ENCODE measurements at places on chromosomes 3 and 15. TPM values are rescaled to one million over a fixed set of nuclear protein-coding genes. Genes with fewer than 3 reads are reported as not detected.
A peak's percentile ranks its signal among the peaks of the same experiment; 100 is the strongest.

The SGO1 gene
- 26.8 TPM for total RNA-seq

The TMIE gene
- 0.41 TPM for total RNA-seq

The SIDT1 gene
- total RNA-seq = 18.0 TPM

The GJD2 gene
- not detected for total RNA-seq

The SV2B gene
- 0.06 TPM for total RNA-seq

The TMEM212 gene
- not detected for total RNA-seq

The GP9 gene
- not detected for total RNA-seq

DNA sequence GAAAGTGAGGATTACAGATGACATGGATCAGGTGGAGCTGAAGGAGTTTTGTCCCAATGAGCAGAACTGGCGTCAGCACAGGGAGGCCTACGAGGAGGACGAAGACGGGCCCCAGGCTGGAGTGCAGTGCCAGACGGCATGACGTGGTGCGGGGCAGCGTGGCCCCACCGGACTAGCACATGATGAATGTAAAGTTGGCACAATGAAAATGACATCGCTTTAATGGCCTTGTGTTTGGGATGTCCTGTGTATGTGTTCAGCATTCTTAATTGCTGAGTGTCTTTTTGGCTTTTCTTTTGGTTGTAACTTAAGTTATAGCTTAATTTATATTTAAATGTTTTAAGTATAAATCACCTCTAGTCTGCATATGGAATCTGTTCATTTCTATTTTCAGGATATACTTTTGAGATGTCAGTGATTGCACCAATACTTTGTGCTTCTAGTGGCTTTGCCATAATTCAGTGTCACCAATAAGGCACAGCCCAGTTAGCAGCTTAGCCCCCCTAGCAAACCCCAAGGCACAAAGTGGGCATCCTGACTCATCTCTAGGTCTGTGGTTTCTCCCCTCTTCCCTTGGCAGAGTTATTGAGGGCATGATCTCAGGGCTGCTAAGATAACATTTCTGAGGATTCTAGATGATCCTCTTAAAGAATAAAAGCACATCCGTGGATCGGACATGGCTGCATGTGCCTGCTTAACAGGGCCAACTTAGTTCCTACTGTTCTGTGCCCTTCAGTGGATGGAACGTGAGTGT is 16.1 kb downstream of the DNAJA4 start:
- H3K4me1 ChIP-seq = no peaks in the 10 kb centered on the region
- H3K4me3 ChIP-seq = no peak overlapping the region
- peaks cover 16% of the 10 kb centered on the region for H3K36me3 ChIP-seq
- H3K27ac ChIP-seq = no peak overlapping the region

DNA sequence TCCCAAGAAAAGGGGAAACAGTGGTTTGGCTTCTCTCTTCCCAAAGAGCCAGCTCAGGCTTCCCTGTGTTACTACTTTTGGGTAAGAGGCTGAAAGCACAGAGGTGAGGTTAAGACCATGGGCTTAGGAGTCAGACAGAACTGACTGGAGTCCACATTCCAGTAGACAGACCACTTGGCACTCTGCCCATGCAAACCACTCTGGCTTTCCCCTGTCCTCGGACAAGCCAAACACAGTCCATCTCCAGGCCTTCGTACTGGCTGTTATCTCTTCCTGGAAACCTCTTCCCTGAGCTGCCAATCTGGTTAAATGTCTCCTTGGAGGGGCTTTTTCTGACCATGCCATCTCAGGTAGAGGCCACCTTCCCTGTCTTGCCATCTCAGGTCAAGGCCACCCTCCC is 53.1 kb upstream of the FAM3D start:
- no peak overlapping the region for H3K4me3 ChIP-seq
- DNase-seq = no peak
- H3K36me3 ChIP-seq = no peaks in the 10 kb centered on the region

- peaks cover 33% of the 10 kb centered on the region for H3K27me3 ChIP-seq
- H3K27ac ChIP-seq = no peak overlapping the region
- H3K36me3 ChIP-seq = no peaks in the 10 kb centered on the region
- H3K4me1 ChIP-seq = peaks cover 4% of the 10 kb centered on the region
- H3K4me3 ChIP-seq = no peak overlapping the region
Observed at GRCh38 chr3:100833483-100833882, 124.2 kb downstream of the TFG start.

GRCh38 chr3:67118635-67119034 is 120.5 kb downstream of the KBTBD8 start:
- no peak overlapping the region for H3K27ac ChIP-seq
- no peak for DNase-seq
- H3K4me1 ChIP-seq = peaks cover under 1% of the 10 kb centered on the region
- peaks cover 32% of the 10 kb centered on the region for H3K27me3 ChIP-seq
- H3K4me3 ChIP-seq = no peak overlapping the region

- no peak for DNase-seq
- H3K4me3 ChIP-seq = no peak overlapping the region
- H3K27me3 ChIP-seq = peaks cover 44% of the 10 kb centered on the region
Observed at GRCh38 chr3:13546667-13547171, 2.2 kb upstream of the FBLN2 start.

- no peaks in the 10 kb centered on the region for H3K36me3 ChIP-seq
- no peaks in the 10 kb centered on the region for H3K27me3 ChIP-seq
- no peak for DNase-seq
- H3K4me1 ChIP-seq = no peaks in the 10 kb centered on the region
Observed at GRCh38 chr3:24450160-24450907, 44.3 kb downstream of the THRB start.

- H3K4me1 ChIP-seq = peaks cover 49% of the 10 kb centered on the region
- peak overlapping the region; percentile 80 for H3K27ac ChIP-seq
- H3K36me3 ChIP-seq = no peaks in the 10 kb centered on the region
- no peak for DNase-seq
- peak overlapping the region; percentile 44 for H3K4me3 ChIP-seq
- no peaks in the 10 kb centered on the region for H3K27me3 ChIP-seq
Observed at GRCh38 chr3:18778598-18778997, 353.5 kb upstream of the SATB1 start.

GRCh38 chr3:187006864-187007630 is 76.7 kb downstream of the ST6GAL1 start:
- H3K36me3 ChIP-seq = peaks cover 59% of the 10 kb centered on the region
- H3K27me3 ChIP-seq = no peaks in the 10 kb centered on the region
- DNase-seq = no peak
- peak overlapping the region; percentile 25 for H3K27ac ChIP-seq
- H3K4me3 ChIP-seq = no peak overlapping the region

GRCh38 chr15:99406120-99406519 is 154.8 kb downstream of the LRRC28 start:
- H3K27me3 ChIP-seq = no peaks in the 10 kb centered on the region
- DNase-seq = no peak
- peaks cover 23% of the 10 kb centered on the region for H3K4me1 ChIP-seq
- no peaks in the 10 kb centered on the region for H3K36me3 ChIP-seq
- H3K27ac ChIP-seq = no peak overlapping the region

GRCh38 chr3:139128803-139129202 is 84.1 kb upstream of the PRR23C start:
- H3K4me3 ChIP-seq = no peak overlapping the region
- DNase-seq = no peak
- peaks cover 9% of the 10 kb centered on the region for H3K27me3 ChIP-seq
- H3K36me3 ChIP-seq = no peaks in the 10 kb centered on the region
- no peak overlapping the region for H3K27ac ChIP-seq
- H3K4me1 ChIP-seq = no peaks in the 10 kb centered on the region

GRCh38 chr3:113873814-113874526 is 35.4 kb downstream of the GRAMD1C start:
- no peak overlapping the region for H3K27ac ChIP-seq
- no peaks in the 10 kb centered on the region for H3K4me1 ChIP-seq
- no peak overlapping the region for H3K4me3 ChIP-seq
- no peaks in the 10 kb centered on the region for H3K27me3 ChIP-seq
- no peak for DNase-seq

DNA sequence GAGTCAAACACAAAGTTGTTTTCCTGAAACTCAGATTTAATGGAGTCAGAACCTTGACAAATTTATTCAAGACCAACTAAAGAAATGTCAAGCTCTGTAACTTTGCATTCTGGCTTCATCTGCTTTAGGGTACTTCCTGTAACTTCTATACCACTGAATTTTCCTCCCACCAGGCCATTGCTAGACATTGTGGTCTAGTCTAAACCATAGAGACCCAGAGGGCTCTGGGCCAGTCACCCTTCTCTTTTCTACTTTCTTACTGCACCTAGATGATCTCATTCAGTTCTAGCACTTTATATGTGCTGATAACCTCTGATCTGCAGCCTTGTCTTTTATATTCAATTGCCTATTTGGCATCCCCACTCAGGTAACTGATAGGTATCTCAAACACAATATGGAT is 2.8 kb upstream of the OR5K1 start:
- H3K4me3 ChIP-seq = no peak overlapping the region
- H3K27ac ChIP-seq = no peak overlapping the region
- DNase-seq = no peak
- H3K4me1 ChIP-seq = peaks cover 4% of the 10 kb centered on the region
- no peaks in the 10 kb centered on the region for H3K36me3 ChIP-seq

DNA sequence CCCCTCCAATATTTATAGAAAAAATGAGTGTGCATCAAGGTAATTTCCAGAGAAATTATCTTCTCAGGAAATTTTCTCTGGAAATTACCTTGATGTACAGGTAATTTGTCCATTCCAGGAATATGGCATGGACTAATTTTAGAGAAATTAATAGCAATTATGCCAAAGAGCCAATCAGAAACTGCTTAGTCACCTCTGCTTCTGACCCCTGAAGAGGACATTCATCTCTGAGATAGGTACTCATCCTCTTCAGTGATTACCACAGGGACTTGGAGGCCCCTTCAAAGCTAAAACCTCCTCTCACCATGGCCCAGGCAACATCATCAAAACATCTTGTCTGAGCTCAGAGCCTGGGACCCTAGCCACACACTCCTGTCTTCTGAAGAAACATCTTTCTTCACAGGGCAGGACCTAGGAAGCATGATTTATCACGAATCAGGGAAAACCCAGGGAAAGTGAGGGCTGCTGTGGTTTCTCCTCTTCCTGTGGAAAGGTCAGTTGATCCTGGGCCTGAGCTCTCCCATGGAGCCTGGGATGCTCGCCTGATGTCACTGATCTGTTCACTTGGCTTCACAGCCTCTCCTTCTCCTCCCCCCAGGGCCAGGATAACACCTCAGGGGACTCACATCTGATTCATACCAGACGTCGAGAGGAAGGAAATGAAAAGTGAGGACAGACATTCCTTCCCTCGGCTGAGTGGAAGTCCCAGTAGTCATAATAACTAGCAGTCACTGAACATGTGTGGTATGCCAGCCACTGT is 210.5 kb downstream of the DTWD1 start:
- no peaks in the 10 kb centered on the region for H3K4me1 ChIP-seq
- H3K4me3 ChIP-seq = no peak overlapping the region
- no peaks in the 10 kb centered on the region for H3K36me3 ChIP-seq
- H3K27ac ChIP-seq = no peak overlapping the region
- no peaks in the 10 kb centered on the region for H3K27me3 ChIP-seq

GRCh38 chr3:90091549-90091948 is 984.1 kb downstream of the EPHA3 start:
- H3K27ac ChIP-seq = no peak overlapping the region
- no peak for DNase-seq
- no peaks in the 10 kb centered on the region for H3K27me3 ChIP-seq
- H3K4me3 ChIP-seq = no peak overlapping the region

DNA sequence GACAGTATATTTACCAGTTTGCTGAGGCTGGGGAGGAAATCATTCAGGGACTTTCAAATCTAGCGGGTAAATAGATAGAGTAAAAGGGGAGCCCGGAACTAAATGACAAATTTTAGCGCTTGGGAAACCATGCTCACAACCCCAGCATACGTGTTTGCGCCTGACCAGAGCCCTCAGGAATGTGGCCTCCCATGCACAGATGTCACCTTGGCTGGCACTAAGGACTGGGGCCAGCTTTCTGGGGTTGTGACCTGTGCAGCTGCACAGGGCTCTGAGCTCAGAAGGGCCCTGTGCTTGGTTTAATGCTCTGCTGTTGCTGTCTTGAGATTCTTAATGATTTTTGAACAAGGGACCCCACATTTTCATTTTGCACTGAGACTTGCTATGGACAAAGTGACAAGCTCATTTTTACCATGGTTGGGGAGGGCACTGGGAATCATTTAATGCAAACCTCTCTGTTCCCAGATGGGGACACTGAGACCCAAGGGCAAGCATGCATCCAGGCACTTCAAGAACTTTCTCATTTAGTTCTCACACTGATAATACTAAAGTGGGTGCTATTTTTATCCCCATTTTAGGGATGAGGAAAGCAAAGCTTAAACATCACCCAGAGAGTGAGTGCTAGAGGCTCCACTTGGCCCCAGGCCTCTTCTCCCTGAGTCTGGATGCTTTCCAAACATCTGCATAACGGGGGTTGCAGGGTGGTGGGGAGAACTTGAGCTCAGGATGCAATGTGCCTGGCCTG is 44.1 kb upstream of the FAM107A start:
- H3K27me3 ChIP-seq = no peaks in the 10 kb centered on the region
- H3K4me1 ChIP-seq = no peaks in the 10 kb centered on the region
- H3K27ac ChIP-seq = no peak overlapping the region
- no peak for DNase-seq
- H3K4me3 ChIP-seq = no peak overlapping the region

GRCh38 chr3:189809583-189809982 is 178.4 kb downstream of the TP63 start:
- no peak overlapping the region for H3K4me3 ChIP-seq
- no peak for DNase-seq
- no peak overlapping the region for H3K27ac ChIP-seq

DNA sequence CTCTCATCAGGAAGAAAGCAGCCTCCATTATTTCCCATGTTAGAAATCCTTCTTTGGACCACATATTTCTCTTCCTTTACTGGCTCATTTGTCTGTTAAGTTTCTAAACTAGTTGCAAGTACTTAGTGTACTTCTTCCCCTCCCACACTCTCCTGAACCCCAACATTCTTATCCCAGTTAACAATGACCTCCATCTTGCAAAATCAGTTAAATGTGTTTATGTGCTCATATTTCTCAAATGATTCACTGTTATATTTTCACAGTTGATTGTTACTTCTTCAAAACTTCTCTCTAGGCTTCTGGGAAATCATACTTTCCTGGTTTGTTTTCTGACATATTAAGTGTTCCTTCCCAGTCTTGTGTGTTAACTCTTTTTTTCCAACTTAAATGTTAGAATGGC is 856.9 kb downstream of the EPHA3 start:
- no peaks in the 10 kb centered on the region for H3K36me3 ChIP-seq
- no peak overlapping the region for H3K27ac ChIP-seq
- no peaks in the 10 kb centered on the region for H3K27me3 ChIP-seq
- no peak overlapping the region for H3K4me3 ChIP-seq
- no peaks in the 10 kb centered on the region for H3K4me1 ChIP-seq

- no peaks in the 10 kb centered on the region for H3K4me1 ChIP-seq
- no peak overlapping the region for H3K27ac ChIP-seq
- no peaks in the 10 kb centered on the region for H3K36me3 ChIP-seq
- DNase-seq = no peak
- H3K27me3 ChIP-seq = no peaks in the 10 kb centered on the region
- no peak overlapping the region for H3K4me3 ChIP-seq
Observed at GRCh38 chr15:94965593-94965992, 734.2 kb downstream of the MCTP2 start.

GRCh38 chr3:59611649-59612443 is 562.0 kb upstream of the CFAP20DC start:
- no peaks in the 10 kb centered on the region for H3K27me3 ChIP-seq
- no peak for DNase-seq
- no peaks in the 10 kb centered on the region for H3K4me1 ChIP-seq

- H3K27me3 ChIP-seq = peaks cover 7% of the 10 kb centered on the region
- H3K4me3 ChIP-seq = no peak overlapping the region
- H3K36me3 ChIP-seq = no peaks in the 10 kb centered on the region
- H3K4me1 ChIP-seq = no peaks in the 10 kb centered on the region
- H3K27ac ChIP-seq = no peak overlapping the region
Observed at GRCh38 chr3:14524920-14525660, 15.1 kb downstream of the GRIP2 start.
